ENCODE measurements at places on chromosomes 5 and 9.

DNA sequence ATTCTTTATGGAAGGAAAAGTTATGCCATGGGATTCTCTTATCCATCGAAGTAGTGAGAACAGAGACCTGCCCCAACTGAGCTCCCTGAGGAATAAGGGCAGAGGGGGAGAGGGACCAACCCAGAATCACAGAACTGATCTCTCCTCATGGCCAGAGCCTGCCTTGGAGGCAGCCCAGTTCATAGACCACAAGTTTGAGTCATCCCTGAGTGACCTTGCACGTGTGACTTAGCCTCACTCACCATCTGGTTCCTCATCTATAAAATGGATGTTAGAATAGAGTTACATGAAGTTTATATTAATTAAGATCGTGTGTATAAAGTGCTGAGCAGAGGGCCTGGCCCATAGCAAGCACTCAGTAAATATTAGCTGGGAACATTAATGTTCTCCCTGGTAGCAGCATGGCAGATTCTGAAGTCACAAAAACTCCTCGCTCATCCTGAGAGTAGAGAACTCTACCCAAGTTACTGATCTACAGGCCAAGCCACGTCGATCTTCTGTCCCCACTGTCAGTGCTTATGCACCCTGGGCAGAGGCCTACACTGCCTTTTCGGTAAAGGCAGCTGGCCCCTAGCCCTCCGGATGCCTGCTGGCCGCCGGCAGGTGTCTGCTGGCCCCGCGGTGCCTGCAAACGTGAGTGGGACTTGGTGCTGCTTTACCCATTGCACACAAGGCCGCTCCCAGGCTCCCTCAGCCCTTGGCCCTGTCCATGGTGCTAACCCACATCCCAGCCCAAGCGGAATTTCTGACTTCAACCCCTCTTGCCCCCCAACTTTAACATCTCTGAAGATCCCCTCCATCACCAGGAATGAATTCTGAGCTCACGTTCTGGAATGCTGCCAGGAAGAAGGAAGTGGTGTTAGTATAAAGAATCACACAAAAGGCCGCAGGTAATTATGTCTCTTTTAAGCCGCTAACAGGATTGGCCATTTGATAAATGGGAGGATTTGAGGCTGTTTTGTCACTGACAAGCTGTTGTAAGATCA is 61.1 kb upstream of the ARAP3 start:
- DNase-seq: no peak

GRCh38 chr9:100619194-100619593 is 41.3 kb downstream of the CAVIN4 start:
- DNase-seq: no peak

DNA sequence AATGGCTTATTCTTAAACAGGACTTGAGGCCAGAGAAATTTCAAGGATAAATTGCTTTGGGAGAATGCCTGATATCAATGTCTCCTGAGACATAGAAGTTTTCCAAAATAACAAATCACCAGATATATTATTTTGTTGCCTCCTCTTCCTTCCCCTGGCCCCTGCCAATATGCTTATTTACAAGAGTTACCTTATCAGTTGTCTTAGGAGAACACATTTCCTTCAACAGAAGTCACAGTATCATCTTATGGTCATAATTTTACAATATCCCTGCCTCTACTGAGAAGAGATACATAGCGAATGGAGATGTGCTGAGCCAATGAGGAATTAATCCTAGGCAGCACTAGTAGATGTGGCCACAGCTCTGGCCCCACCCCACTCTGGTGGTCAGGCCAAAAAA is 43.1 kb downstream of the TMEM252 start:
- no peak for DNase-seq

GRCh38 chr5:175691761-175692160 is 33.9 kb downstream of the HRH2 start:
- no peak for DNase-seq

- no peak for DNase-seq
These were observed 156.6 kb upstream of the PHYKPL start for GRCh38 chr5:178389026-178389729.

- no peak for DNase-seq
These were observed 539.4 kb upstream of the DMAC1 start for GRCh38 chr9:8338767-8339510.

GRCh38 chr5:83925955-83926337 is 205.3 kb upstream of the HAPLN1 start:
- DNase-seq: no peak

GRCh38 chr5:181058786-181059296 is 18.8 kb downstream of the BTNL9 start:
- DNase-seq: no peak

DNA sequence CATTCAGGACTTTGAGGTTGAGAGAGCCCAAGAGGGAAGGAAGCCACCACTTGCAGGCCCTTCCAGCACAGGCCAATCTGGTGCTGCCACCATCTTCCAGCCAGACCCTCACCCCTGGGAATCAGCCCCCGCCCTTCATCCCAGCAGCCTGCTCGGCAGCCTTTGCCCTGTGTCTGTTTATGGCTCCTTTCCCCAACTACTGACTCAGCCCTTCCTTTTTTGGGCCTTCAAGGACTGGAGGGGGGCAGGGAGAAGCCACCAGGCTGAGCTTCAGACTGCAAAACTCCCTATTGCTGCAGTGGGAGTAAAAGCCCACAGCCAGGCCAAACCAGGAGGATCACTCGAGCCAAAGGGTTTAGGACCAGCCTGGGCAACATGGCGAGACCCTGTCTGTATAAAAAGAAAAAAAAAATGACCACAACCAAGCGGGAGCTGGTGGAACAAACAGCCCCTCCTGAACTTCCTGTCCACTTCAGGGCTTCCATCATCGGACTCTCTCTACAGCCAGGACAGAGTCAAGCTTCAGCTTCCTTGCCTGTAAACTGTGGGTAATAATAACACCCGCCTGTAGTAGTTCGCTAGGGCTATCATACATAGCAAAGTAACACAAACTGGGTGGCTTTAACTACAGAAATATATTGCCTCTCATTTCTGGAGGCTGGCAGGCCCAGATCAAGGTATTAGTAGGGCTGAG is 85.9 kb upstream of the IL17B start:
- no peak for DNase-seq

Measured in fibroblast of skin of left biceps (primary cell).